Pulmonary artery endothelial cell (primary cell): ENCODE measurements at places on chromosomes 4 and X. TPM values are rescaled to one million over a fixed set of nuclear protein-coding genes. Genes with fewer than 3 reads are reported as not detected.

Gene SPANXA2
- not detected in 2 replicates for total RNA-seq

Gene C4orf51
- total RNA-seq, result 0.07 TPM in 1 of 2 replicates, not detected in the other

Gene USP51
- 1.1 and 1.3 TPM in 2 replicates for total RNA-seq

Gene TKTL2
- total RNA-seq, result not detected in 2 replicates

Gene GPR119
- total RNA-seq, result not detected in 2 replicates

Gene AMTN
- total RNA-seq, result 0.18 TPM in 1 of 2 replicates, not detected in the other

Gene TCEAL6
- total RNA-seq, result not detected in 2 replicates

Gene SPANXN3
- not detected in 2 replicates for total RNA-seq

Gene TMPRSS11B
- total RNA-seq, result not detected in 2 replicates

Gene ADH6
- not detected in 2 replicates for total RNA-seq
